ENCODE measurements at places on chromosomes 4 and X.

- no peaks in the 10 kb centered on the region for H3K4me1 ChIP-seq
- no peaks in the 10 kb centered on the region for H3K36me3 ChIP-seq
- no peaks in the 10 kb centered on the region for H3K27me3 ChIP-seq
- H3K27ac ChIP-seq, result no peak overlapping the region
- DNase-seq, result no peak
Measured at GRCh38 chr4:66475596-66475995, 805.3 kb upstream of the EPHA5 start.

GRCh38 chr4:174394915-174395314 is 111.2 kb downstream of the CEP44 start:
- peak overlapping the region; percentile 77 for H3K27ac ChIP-seq
- peaks cover 3% of the 10 kb centered on the region for H3K4me1 ChIP-seq
- DNase-seq, result peak; percentile 85
- H3K4me3 ChIP-seq, result no peak overlapping the region
- H3K27me3 ChIP-seq, result no peaks in the 10 kb centered on the region
- H3K36me3 ChIP-seq, result no peaks in the 10 kb centered on the region

DNA sequence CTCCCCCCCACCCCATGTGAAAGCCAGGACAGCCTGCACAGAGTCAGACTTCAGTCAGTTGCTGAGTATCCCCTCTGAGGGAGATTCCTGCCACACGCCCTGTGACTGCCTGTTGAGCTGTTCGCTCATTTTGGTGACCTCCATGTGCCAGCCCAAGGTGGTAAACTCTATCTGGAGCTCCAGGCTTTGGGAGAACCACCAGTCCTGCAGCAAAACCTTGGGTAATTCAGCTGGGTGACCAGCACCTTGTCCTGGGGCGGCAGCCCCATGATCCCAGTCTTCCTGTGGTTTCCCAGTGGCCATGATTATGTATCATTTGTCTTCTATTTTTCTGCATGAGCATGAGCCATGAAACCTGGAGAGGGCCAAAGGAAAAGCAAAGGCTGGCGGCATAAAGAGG is 73.4 kb downstream of the NBDY start:
- H3K4me3 ChIP-seq, result peak overlapping the region; percentile 84
- no peaks in the 10 kb centered on the region for H3K4me1 ChIP-seq
- H3K36me3 ChIP-seq, result peaks cover 4% of the 10 kb centered on the region

DNA sequence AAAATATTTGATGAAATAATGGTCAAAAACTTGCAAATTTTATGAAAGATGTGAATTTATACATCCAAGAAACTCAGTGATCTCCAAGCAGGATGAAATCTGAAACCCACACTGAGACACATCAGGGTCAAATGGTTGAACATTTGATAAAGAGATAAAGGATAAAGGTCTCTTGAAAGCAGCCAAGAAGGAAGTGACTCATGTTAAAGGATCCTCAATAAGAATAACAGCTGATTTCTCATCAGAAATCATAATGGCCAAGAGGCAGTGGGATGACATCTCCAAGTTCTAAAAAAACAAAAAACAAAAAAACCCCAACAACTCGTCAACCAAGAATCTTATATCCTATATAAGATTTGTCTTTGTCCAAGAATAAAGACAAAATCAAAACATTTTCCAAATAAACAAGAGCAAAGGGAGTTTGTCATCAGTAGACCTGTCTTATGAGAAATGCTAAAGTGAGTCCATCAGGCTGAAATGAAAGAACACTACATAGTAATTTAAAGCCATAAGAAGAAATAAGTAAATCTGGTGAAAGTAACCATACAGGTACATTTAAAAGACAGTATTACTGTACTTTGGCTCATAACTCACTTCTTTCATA is 121.7 kb downstream of the PDS5A start:
- H3K27ac ChIP-seq, result no peak overlapping the region
- H3K36me3 ChIP-seq, result peaks cover 18% of the 10 kb centered on the region
- H3K27me3 ChIP-seq, result no peaks in the 10 kb centered on the region
- no peak overlapping the region for H3K4me3 ChIP-seq
- DNase-seq, result peak; percentile 34
- peaks cover 3% of the 10 kb centered on the region for H3K4me1 ChIP-seq

DNA sequence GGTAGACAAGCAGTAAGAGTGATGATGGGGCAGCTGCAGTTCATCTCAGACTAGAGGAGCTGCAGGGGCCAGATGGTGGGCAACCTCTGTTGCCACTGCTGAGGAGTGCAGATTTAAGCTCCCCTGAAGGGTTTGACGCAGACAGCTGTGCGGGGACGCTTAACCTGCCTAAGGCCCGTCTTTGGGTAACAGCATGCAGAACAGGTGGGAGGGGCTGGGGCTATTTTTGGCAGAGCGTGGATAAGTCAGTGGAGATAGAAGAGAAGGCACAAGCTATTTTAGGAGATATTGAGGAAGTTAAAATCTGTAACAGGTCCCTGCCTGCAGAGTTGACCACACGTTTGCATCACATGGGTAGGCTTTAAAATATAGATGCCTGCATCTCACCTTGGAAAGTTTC is 10.5 kb downstream of the CD99 start:
- peaks cover 22% of the 10 kb centered on the region for H3K4me1 ChIP-seq
- no peak overlapping the region for H3K27ac ChIP-seq
- H3K4me3 ChIP-seq, result no peak overlapping the region
- no peak for DNase-seq

DNA sequence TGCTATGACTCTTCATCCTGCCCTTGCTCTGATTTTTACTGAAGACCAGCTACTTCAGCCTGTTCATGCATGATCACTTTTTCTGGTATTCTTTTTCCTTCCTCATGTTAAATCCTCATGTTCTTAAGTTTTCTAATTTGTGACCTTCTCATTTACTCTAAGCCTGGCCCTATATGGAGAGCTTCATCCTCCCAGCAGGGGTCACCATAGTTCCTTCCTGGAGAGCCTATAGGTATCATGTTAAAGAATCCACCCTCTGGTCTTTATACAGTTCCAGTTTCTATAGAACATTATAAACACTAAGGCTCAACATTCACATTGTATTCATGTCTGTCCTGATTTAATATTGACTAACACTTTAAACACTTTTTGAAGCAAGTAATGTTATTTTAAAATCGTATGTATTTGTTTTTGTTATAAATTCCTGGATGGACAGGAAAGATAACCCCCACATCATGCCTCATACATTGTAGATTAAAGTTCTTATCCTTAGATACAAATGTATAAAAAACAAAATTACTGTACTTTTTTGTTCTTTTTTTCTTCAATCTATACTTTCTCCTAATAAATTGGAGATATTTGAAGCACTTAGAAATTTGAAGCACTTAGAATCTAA is 53.8 kb upstream of the OTUD4 start:
- H3K4me3 ChIP-seq, result no peak overlapping the region
- H3K36me3 ChIP-seq, result no peaks in the 10 kb centered on the region
- H3K27me3 ChIP-seq, result no peaks in the 10 kb centered on the region
- DNase-seq, result peak; percentile 72

DNA sequence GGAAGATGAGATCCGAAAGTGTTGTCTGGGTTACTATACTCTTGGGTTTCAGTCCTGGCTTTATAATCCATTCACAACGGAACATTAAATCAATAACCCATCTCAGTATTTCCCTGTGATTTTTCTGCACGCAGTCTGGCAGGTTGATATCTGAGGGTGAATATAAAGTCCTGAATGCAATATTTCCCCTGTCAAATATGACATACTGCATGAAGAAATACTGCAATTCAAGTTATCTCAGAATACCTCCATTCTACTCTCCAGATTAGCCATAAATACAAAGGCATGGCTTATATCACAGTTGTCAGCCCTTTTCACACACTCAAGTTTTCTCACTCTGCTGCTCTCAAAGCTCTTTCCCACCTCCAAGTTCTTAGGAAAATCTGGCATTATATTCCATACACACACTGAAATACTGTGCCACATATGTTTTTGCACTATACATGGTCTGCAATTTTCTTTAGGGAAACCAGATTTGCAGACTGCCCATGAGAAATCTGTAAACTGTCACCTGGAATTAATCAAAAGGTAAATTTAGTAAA is 64.7 kb downstream of the WDFY3 start:
- no peaks in the 10 kb centered on the region for H3K27me3 ChIP-seq
- H3K36me3 ChIP-seq, result peaks cover 13% of the 10 kb centered on the region
- no peak for DNase-seq
- H3K4me3 ChIP-seq, result no peak overlapping the region

DNA sequence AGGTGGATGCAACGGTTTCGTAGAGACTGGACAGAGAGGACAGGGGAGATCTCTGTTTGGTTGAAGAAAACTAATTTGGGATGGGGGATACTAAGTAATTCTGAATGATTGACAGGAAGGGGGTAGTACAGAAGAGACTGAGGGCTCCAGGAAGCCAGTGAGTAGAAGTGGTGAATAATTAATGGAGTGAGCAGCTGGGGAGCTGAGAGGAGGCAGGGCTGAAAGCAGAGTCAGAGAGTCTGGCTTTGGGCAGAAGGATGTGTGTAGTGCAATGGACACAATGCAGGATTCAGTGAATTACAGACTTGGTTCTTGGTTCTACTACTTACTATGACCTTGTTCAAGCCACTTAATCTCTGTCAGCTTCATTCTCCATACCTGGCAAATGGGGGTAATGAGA is 161.7 kb downstream of the RBMX2 start:
- no peak for DNase-seq
- no peaks in the 10 kb centered on the region for H3K36me3 ChIP-seq
- H3K27me3 ChIP-seq, result no peaks in the 10 kb centered on the region
- peaks cover 6% of the 10 kb centered on the region for H3K4me1 ChIP-seq
- H3K27ac ChIP-seq, result peak overlapping the region; percentile 33
- H3K4me3 ChIP-seq, result no peak overlapping the region

DNA sequence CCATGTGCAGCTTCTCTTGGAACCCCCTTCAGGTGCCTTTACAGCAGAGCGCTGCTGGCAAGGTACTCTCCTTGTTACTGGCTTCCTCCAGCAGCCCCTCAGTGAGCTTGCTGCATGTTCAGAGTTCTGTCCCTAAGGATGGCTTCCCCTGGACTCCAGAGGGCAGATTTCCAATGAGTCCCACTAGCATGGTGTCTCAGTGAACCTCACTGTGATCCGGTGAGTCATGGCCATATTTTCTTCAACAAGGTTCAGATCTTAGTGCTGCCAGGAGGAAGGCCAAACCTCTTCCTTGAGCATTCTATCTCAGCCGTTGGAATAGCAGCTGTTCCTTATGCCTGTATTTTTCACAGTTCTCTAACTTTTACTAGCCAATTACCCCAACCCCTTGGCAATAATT is 98.8 kb downstream of the CASK start:
- peak; percentile 60 for DNase-seq
- H3K4me3 ChIP-seq, result no peak overlapping the region
- peaks cover 3% of the 10 kb centered on the region for H3K4me1 ChIP-seq
- no peak overlapping the region for H3K27ac ChIP-seq

- H3K4me3 ChIP-seq, result no peak overlapping the region
- no peak overlapping the region for H3K27ac ChIP-seq
- H3K27me3 ChIP-seq, result no peaks in the 10 kb centered on the region
- H3K4me1 ChIP-seq, result no peaks in the 10 kb centered on the region
- DNase-seq, result no peak
Measured at GRCh38 chrX:86066998-86067397, 19.6 kb upstream of the CHM start.

GRCh38 chr4:174352061-174352819 is 68.5 kb downstream of the CEP44 start:
- H3K4me3 ChIP-seq, result no peak overlapping the region
- no peaks in the 10 kb centered on the region for H3K27me3 ChIP-seq
- H3K4me1 ChIP-seq, result no peaks in the 10 kb centered on the region
- H3K27ac ChIP-seq, result no peak overlapping the region
- H3K36me3 ChIP-seq, result no peaks in the 10 kb centered on the region

- no peaks in the 10 kb centered on the region for H3K4me1 ChIP-seq
- no peaks in the 10 kb centered on the region for H3K36me3 ChIP-seq
- DNase-seq, result no peak
- H3K27ac ChIP-seq, result no peak overlapping the region
- H3K4me3 ChIP-seq, result no peak overlapping the region
- no peaks in the 10 kb centered on the region for H3K27me3 ChIP-seq
Measured at GRCh38 chrX:12052109-12052508, 86.2 kb upstream of the FRMPD4 start.

DNA sequence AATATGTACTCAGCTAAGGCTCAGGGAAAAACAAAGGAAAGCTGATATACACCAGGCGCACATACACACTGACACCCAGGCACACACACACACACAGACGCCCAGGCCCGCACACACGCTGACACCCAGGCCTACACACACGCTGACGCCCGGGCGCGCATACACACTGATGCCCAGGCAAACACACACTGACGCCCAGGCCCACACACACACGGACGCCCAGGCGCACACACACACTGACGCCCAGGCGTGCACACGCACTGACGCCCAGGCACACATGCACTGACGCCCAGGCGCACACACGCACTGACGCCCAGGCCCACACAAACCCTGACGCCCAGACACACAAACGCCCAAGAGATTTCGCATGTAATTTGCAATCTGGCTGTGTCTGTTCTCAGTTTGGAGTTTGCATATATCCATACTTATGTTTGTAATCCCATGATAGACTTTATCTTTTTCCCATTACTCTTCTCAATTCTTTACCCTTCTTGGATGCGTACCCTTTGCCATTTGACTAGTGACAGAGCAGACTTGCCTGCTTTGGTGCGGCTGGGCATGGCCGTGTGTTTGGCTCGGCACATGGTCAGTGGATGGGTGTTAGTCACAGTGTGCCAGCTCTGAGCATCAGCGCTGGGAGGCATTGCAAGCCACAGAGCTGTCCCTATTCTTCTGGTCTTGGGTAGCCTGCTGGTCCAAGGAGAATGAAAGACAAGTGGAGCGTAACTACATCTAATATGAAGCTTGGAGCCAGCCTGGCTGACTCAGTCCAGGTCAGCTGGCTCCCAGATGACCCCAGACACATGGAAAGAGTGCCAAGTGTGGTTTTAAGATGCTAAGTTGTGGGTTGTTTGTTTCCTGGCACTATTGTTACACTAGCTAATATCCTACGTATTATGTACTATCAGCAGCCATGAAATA is 632.4 kb upstream of the ZFP42 start:
- H3K27me3 ChIP-seq, result no peaks in the 10 kb centered on the region
- peaks cover 6% of the 10 kb centered on the region for H3K4me1 ChIP-seq
- H3K36me3 ChIP-seq, result no peaks in the 10 kb centered on the region
- no peak overlapping the region for H3K4me3 ChIP-seq
- DNase-seq, result no peak

Data from mesenchymal stem cell (in vitro differentiated cells and primary cell).